ENCODE measurements at places on chromosomes 7 and 10. TPM values are rescaled to one million over a fixed set of nuclear protein-coding genes. Genes with fewer than 3 reads are reported as not detected.

The TMEM26 gene
- total RNA-seq: 0.25 TPM

The GNG11 gene
- 15.0 TPM for total RNA-seq

The HKDC1 gene
- total RNA-seq: 2.5 TPM

The KCNIP2 gene
- total RNA-seq: 5.9 TPM

The MCM10 gene
- 0.98 TPM for total RNA-seq

The UCMA gene
- total RNA-seq: not detected

The ZNF804B gene
- total RNA-seq: not detected

The FGL2 gene
- total RNA-seq: 7.4 TPM

The WASL gene
- 24.8 TPM for total RNA-seq

The PLOD3 gene
- 41.5 TPM for total RNA-seq

The PHKG1 gene
- not detected for total RNA-seq

The CRYGN gene
- total RNA-seq: not detected

The COL17A1 gene
- total RNA-seq: 149 TPM

The AKR1C3 gene
- total RNA-seq: 45.4 TPM

The CUBN gene
- 4.4 TPM for total RNA-seq

The ASB10 gene
- not detected for total RNA-seq

The CPN1 gene
- total RNA-seq: not detected

The DOCK4 gene
- total RNA-seq: 40.3 TPM

The LLCFC1 gene
- not detected for total RNA-seq

The XPNPEP1 gene
- 90.4 TPM for total RNA-seq

The HTRA1 gene
- total RNA-seq: 116 TPM

The COL13A1 gene
- total RNA-seq: not detected

The ACHE gene
- 9.3 TPM for total RNA-seq

The CTTNBP2 gene
- total RNA-seq: 25.0 TPM

The ABCA13 gene
- total RNA-seq: under 0.01 TPM

The INPP5A gene
- total RNA-seq: 24.3 TPM

The KCND2 gene
- 3.7 TPM for total RNA-seq

The SLC26A5 gene
- total RNA-seq: not detected

The RADIL gene
- 16.5 TPM for total RNA-seq

The CCL24 gene
- total RNA-seq: not detected

Data from vagina (tissue), 2 donors.